ENCODE measurements at places on chromosomes 7 and 10.

DNA sequence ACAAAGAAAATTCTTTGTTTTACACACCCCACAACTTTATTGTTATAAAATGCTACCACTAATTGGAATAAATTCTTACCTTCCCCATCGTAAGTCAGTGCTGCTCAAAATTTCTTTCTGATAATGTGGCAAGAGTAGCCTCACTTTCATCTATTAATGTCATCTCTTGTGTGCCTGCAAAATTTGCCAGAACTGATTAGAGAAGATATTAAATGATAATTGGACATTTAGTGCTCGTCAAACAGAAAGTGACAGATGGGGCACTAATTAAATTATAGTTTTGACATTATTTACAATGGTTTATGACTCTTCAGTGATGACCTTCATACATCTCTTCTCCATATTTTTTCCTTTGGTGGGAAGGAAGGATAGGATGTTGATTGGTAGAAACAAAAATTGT lies 690.9 kb downstream of the NXPH1 start:
- no peak for DNase-seq

GRCh38 chr7:157032644-157033482 lies 22.4 kb upstream of the MNX1 start:
- DNase-seq, result no peak

- no peak for DNase-seq
Observed at GRCh38 chr10:79277579-79278269, 69.5 kb upstream of the PPIF start.

- no peak for DNase-seq
Observed at GRCh38 chr7:49089717-49090116, 165.4 kb downstream of the CDC14C start.

- DNase-seq, result no peak
Observed at GRCh38 chr10:95394161-95394880, 103.5 kb upstream of the PDLIM1 start.

DNA sequence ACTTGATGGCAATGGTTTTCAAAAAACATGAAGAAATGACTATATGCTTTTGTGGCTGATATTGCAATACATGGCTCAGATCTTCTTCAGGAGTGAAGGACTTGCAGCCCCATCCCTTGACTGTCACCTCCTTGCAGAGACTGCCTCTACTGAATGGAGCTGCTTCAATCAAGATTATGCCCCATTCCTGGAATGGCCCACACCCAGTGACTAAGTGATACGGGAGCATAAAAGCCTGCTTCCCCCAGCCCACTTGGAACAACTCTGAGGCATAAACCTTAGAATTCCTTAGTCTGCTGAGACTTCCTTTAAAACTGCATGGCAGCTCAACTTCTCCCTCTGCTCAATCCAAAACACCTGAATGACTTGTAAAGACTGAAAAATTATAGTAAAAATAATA lies 957.1 kb downstream of the SORCS3 start:
- DNase-seq, result no peak

DNA sequence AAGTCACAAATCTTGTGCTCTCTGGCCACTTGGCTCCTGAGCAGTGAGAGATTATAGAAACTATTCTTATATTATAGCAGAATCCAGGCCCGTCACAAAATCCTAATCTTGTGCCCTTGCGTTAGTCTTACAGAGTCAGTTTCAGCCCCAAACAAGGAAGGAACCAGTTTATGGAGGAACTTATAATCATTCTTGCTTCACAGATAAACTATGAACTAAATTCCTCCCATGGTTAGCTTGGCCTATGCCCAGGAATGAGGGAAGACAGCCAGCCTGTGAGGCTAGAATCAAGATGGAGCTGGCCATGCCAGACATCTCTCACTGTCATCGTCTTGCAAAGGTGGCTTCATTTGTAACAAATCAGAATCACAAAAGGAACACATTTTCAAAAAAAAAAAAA lies 199.7 kb upstream of the PITRM1 start:
- no peak for DNase-seq

DNA sequence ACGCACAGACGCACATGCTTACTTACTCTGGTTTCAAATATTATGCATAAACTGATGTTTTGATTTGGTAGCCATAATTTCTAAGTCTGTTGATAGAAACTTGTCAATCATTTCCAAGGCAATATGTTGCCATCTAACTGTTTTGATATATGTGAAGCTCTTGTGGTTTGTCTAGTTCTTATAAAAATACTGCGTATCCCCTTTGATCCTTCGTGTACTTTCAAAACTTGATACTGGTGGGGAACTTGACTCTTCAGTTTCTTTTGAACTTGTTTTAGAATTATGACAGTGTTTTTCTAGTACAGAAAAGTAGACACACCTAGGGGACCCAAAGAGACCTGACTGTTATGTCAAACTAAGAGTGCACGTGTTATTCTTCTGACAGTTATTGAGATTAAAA lies 708.0 kb downstream of the LRMDA start:
- DNase-seq, result no peak

GRCh38 chr10:43257347-43258210 lies 9.3 kb downstream of the RASGEF1A start:
- no peak for DNase-seq

- DNase-seq, result peak; percentile 87
Observed at GRCh38 chr10:6530211-6530840, 49.8 kb downstream of the PRKCQ start.

GRCh38 chr7:75584354-75584753 lies 92.2 kb downstream of the SPDYE5 start:
- DNase-seq, result no peak

- no peak for DNase-seq
Observed at GRCh38 chr10:92757066-92757710, 67.4 kb downstream of the HHEX start.

- DNase-seq, result peak; percentile 8
Observed at GRCh38 chr7:88184848-88185304, 35.0 kb downstream of the SRI start.

- no peak for DNase-seq
Observed at GRCh38 chr7:111678986-111679385, 116.7 kb upstream of the IMMP2L start.

DNA sequence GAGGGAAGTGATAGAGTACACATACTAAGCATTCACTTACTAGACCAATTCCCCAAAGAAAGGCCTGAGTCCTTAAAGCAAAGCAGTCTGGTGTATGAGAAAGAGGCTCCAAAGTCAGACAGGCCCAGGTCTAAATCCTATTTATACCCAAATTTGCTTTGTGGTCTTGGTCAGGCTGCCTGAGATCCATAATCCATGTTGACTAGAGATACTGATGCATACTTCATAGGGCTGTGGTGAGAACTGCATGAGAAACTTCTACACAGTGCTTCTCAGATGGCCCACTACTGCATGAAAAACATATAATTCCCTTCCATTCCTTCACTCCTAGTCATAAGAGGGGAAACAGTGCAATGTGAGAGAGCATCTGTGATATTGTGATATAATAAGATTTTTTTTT lies 81.6 kb upstream of the SP4 start:
- DNase-seq, result no peak

GRCh38 chr10:113056441-113057021 lies 106.5 kb downstream of the TCF7L2 start:
- no peak for DNase-seq

- no peak for DNase-seq
Observed at GRCh38 chr10:18976696-18977251, 71.8 kb upstream of the MALRD1 start.

- peak; percentile 32 for DNase-seq
Observed at GRCh38 chr7:21253740-21254687, 173.9 kb upstream of the SP4 start.

- DNase-seq, result no peak
Observed at GRCh38 chr7:156419782-156420181, 220.8 kb upstream of the RNF32 start.

GRCh38 chr10:69239816-69240434 lies 19.8 kb downstream of the HKDC1 start:
- no peak for DNase-seq

DNA sequence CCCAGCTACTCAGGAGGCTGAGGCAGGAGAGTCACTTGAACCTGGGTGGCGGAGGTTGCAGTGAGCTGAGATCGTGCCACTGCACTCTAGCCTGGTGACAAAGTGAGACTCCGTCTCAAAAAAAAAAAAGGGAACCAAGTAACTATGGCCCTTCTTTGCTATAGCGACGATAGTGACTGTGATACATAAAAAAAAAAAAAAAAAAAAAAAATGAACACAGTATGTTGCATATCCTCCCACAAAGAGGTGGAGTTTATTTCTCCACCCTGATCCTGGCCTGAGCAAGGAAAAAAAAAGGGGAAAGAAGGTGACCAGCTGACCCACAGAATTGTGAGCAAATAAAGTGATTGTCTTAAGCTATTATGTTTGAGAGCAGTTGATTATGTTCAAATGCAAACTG lies 42.3 kb upstream of the STEAP1B start:
- DNase-seq, result no peak

- no peak for DNase-seq
Observed at GRCh38 chr7:77338883-77339629, 77.1 kb downstream of the GSAP start.

GRCh38 chr10:49735161-49735560 lies 27.0 kb downstream of the OGDHL start:
- DNase-seq, result no peak

- no peak for DNase-seq
Observed at GRCh38 chr10:101451667-101452069, 97.7 kb downstream of the BTRC start.

DNA sequence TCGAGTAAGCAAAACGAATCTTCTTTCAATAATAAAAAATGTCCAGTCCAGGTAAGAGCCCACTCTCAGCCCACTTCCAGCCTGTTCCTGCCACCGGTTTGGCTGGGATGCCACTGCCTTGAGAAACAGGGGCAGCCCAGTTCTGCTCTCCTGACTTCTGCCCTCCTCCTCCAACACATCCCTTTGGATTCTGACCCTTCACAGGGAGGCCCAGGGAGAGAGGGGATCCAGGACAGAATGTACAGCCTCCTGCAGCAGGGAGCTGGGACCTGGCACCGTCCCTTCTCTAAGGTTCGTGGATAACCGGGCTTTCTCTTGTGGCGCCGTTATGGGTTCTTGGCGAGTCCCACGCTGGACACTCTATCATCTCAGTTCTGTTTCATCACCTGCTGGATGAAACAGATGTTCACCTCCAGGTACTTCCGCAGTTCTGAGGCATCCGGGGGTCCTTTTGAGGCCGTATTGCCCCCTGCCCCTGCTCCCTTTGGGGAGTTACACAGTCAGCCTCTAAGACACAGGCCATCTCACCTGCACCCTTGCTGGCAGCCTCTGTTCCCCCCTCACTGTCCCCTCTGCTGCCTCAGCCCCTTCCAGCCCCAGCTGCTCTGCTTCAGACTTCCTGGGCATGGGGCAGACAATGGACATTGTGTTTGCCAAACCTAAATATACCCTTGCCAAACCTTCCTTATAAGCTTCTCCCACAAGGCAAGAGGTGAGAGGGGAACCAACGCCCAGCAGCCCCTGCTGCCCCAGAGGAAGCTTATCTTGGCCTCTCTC lies 203.8 kb upstream of the ZMIZ1 start:
- DNase-seq, result no peak

GRCh38 chr10:87608756-87609155 lies 50.9 kb upstream of the PAPSS2 start:
- no peak for DNase-seq

- no peak for DNase-seq
Observed at GRCh38 chr10:119351189-119351588, 143.8 kb downstream of the GRK5 start.

GRCh38 chr10:110657973-110658691 lies 14.0 kb downstream of the RBM20 start:
- DNase-seq, result no peak

- DNase-seq, result no peak
Observed at GRCh38 chr10:99598781-99599509, 21.3 kb downstream of the SLC25A28 start.

GRCh38 chr10:33209802-33210201 lies 124.7 kb downstream of the NRP1 start:
- no peak for DNase-seq

GRCh38 chr10:116742367-116743265 lies at the start of gene HSPA12A:
Gene HSPA12A, minus strand, starts transcription at chr10:116742566. Its CDS starts 97 bp downstream, at chr10:116742469.
- peak; percentile 64 for DNase-seq

DNA sequence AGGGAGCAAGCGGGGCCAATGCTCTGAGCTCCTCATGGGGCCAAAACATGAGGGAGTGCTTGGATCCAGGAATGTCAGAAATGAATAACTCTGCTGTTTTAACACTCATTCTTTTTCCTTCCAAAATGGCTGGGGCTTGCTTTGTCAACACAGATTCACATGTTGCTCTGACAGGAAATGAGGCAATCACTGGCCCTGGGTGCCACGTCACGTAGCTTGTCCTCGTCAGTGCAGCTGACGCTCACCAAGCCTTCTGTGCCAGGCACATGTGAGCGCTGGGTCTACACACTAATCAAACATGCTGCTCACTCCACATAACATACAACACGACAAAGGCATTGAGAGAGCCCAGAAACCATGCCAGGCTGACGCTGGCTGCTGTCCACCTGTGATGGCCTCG lies 198.9 kb downstream of the WDR37 start:
- DNase-seq, result no peak

- DNase-seq, result no peak
Observed at GRCh38 chr7:1234881-1235500, 2.3 kb downstream of the UNCX start.

GRCh38 chr10:24894728-24895127 lies 57.7 kb downstream of the PRTFDC1 start:
- peak; percentile 72 for DNase-seq

DNA sequence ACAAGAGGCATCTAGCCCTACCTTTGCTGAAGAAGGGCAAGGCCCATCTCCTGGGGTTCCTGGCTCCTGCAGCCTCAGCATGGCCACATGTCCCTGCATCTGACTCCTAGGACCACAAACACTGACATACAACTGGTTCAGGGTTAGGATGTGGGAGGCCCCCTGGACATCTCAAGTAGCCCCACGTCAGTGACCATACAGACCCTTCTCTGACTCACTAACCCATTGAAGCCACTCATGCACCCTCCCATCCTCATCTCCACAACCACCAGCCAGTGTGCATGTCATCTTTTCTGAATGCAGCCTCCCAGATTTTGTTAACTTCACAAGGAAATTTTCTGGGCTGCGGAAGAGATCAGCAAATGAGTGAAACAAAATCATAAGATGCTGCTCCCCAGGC lies 18.2 kb downstream of the TMEM176B start:
- no peak for DNase-seq

- no peak for DNase-seq
Observed at GRCh38 chr10:94423627-94424026, 21.3 kb downstream of the TBC1D12 start.

GRCh38 chr10:98332623-98333269 lies 64.8 kb upstream of the LOXL4 start:
- no peak for DNase-seq

DNA sequence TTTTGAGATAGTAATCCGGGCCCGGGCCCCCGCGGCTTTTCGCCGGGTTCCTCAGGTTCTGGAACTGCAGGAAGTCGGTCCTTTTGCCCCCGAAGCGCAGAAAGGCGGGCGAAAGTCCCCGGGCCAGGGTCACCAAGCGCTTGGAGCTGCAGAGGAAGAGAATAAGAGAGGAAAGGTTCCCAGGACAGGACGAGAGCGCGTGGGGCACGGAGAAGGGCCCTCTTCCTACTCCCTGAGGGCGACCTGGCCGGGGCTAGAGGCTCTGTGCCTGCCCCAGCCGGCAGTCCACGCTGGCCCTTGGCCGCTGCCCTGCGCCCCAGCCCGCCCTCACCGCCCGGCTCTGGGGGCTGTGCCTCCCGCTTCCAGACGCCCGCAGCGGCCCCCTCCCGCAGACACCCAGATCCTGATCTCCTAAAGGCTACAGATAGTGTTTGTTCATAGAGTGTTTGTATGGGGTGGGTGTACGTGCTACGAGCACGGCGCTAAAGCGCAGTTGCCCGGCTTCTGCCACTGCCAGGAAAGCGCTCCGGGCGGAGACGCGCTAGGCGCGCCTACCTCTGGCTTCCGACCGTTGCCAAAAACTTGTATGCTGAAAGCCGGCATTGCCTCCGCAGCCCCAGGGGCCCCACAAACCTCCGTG lies 3.2 kb downstream of the HPSE2 start:
- DNase-seq, result no peak

GRCh38 chr7:90229682-90230081 lies 15.3 kb upstream of the CFAP69 start:
- no peak for DNase-seq

Data from CD4-positive, alpha-beta T cell treated with Interleukin-17A for 4 hours (primary cell).